Stimulated activated CD8-positive, alpha-beta memory T cell treated with anti-CD3 and anti-CD28 coated beads, Interleukin-15, amount 100 ng/mL, for 1 hour (primary cell): ENCODE measurements at places on chromosomes 7 and 10.

GRCh38 chr7:121544238-121544637 is 148.1 kb upstream of the FAM3C start:
- DNase-seq, result no peak

DNA sequence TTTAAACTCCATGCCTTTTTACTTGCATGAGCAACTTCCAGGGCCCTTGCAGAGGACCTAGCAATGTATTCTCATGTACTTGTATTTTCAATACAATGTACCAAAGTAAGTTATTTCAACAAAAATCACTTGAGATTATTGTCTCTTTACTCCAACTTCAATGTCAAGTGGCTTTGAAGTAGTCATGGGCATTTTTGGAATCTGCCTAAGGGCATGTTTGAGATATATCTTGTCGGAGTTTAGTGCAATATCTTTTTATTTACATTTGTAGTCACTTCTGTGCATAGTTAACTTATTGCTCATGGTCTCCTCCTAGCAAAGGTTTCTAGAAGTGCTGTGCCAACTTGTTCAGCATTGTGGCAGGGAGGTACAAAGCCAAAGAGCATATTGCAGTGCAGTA is 508.7 kb upstream of the SEMA3D start:
- no peak for DNase-seq

- DNase-seq, result no peak
Measured at GRCh38 chr10:104059364-104059763, 26.3 kb downstream of the COL17A1 start.

DNA sequence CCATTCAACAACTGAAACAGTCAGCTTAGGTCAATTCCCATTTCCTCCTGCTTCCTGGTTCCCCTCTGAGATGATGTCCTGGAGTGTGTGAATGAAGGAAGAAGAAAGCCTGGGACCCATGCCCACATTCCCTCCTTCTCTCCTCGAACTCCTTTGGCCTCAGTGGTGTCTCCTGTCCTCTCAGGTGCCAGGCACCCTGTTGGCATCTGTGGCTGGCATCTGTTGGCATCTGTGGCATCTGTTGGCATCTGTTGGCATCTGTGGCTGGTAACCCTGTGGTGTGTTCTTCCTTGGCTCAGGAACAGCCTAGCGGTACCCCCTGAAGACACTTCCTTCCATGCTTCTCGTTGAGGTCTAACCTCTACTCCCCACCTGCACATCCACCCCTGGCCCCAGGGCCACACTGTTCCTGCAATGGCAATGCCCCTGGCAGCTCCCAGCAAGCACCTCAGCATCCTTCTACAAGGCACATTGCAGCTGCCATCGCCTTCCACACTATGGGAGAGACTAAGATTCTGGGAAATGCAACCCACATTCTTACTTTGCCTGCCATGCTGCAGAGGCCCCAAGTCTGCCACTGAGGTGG is 114.4 kb upstream of the NEBL start:
- no peak for DNase-seq

- no peak for DNase-seq
Measured at GRCh38 chr10:87712913-87713616, 53.4 kb downstream of the PAPSS2 start.

- DNase-seq, result no peak
Measured at GRCh38 chr10:71076473-71077142, 135.8 kb upstream of the UNC5B start.

DNA sequence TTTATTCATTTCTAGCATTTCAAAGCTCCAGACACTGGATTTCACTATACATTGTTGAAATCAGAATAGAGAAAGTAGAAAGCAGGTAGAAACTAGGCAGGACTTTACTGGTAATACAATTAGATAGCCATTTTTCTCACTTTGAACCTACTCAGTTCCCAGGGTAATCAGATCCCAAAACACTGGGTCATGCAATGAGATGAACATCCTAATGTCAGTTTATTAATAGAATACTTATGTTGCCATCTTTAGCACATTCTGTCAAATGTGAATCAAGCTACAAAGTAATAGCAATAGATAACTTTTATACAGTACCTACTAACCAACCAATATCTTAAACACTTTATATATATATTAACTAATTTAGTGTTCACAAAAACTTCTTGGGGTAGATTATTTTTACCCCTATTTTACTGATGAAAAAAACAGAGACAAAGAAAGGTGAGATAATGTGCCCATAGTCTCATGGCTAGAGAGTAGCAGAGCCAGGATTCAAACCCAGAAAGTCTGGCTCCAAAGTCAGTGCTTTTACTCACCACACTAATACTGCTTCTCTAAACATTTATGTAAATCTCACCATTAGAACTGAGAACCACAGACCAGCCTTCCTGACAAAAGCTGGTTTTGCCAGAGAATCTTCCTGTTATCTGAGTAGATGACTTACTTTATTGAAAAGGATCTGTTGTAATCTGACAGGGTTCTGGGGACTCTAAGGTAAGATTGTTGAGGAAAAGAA is 153.8 kb upstream of the KAT6B start:
- no peak for DNase-seq

GRCh38 chr7:78296644-78297371 is 498.2 kb downstream of the PHTF2 start:
- no peak for DNase-seq

GRCh38 chr7:103592187-103592586 is 146.2 kb upstream of the SLC26A5 start:
- no peak for DNase-seq

DNA sequence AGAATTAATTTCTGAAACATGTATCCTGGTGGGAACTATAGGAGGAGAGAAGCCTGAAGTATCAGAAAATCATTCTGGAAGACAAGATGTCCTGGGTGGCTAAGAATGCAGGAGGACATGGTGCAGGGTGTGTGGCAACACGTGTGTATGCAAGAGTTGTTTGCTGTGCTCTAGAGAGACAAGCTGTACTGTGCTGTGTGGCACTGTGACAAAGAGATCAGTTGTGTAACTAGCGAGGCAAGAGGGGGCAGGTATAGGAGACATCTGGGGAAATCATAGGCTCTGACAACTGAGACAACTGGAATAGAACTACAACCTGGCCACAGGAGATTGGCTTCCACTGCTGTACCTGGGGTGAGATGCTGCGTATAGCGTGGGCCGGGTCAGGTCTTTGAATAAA is 9.3 kb downstream of the ITGA8 start:
- no peak for DNase-seq

GRCh38 chr10:33489501-33490176 is 155.2 kb upstream of the NRP1 start:
- DNase-seq, result no peak

DNA sequence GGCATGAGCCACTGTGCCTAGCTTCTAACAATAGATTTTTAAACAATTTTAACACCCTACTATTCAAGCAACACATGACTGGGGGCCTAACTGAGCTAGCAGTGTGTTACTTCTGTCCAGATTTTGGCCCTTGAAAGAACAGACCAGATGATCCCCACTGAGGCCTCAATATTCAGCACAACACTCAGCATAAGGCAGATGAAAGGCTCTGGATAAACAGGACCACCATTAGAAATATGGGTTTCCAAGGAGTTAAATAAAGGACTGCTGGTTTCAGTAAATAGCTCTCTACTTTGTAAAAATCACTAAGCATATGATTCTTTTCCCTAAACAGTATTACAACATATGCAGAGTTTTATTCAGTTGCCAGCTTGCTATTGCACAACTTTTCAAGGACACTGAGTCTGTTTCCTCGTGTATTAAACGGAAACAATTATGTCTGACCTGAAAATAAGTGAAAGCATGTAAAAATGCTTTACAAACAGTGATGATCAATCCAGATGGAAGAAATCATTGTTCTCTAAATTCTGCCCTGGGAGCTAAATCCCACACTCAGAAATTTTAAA is 23.8 kb upstream of the FZD1 start:
- no peak for DNase-seq

GRCh38 chr10:75649466-75649865 is 218.0 kb downstream of the LRMDA start:
- no peak for DNase-seq

GRCh38 chr10:24723386-24723787 is 300 bp downstream of the ARHGAP21 start:
- no peak for DNase-seq

DNA sequence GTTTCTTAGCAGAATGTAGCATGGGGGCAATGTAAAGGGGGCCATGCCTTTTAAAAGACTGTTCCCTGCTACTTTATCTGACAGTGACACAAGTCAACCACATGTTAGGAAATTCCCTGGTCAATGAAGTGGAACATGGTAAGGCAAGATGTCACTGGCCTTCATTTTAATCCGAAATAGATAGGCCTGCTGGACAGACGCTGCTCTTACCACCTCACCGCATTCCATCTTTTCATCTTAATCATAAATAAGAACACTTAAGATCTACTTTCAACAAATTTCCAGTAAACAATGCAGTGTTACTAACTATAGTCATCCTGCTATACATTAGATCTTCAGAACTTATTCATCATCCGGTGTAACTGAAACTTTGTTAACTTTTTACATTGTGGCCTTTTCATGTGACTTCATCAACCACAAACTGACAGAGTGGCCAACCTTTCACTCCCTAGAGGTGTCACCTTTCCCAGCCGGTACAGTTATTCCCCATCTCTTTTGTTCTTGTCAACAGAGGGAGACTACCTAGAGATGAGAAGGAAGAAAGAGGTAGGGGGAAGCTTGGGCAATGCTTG is 15.6 kb downstream of the ASB4 start:
- DNase-seq, result no peak

DNA sequence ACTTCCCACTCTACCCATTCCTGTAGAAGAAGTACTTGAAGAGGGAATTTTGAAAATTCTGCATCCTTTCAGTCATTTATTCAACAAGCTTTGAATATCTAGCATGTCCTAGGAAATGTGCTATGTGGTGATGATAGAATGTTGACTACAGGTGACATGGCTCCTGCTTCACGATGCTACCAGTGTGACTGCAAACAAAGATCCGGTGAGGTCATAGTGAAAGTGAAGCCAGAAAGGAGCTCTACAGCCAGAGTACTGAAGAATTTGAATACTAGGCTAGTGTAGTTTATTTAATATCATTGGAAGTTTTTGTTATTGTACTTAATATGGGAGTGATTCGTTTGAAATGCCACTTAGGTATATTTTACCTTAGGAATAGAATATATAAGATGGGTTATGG is 348.1 kb downstream of the TFEC start:
- no peak for DNase-seq

DNA sequence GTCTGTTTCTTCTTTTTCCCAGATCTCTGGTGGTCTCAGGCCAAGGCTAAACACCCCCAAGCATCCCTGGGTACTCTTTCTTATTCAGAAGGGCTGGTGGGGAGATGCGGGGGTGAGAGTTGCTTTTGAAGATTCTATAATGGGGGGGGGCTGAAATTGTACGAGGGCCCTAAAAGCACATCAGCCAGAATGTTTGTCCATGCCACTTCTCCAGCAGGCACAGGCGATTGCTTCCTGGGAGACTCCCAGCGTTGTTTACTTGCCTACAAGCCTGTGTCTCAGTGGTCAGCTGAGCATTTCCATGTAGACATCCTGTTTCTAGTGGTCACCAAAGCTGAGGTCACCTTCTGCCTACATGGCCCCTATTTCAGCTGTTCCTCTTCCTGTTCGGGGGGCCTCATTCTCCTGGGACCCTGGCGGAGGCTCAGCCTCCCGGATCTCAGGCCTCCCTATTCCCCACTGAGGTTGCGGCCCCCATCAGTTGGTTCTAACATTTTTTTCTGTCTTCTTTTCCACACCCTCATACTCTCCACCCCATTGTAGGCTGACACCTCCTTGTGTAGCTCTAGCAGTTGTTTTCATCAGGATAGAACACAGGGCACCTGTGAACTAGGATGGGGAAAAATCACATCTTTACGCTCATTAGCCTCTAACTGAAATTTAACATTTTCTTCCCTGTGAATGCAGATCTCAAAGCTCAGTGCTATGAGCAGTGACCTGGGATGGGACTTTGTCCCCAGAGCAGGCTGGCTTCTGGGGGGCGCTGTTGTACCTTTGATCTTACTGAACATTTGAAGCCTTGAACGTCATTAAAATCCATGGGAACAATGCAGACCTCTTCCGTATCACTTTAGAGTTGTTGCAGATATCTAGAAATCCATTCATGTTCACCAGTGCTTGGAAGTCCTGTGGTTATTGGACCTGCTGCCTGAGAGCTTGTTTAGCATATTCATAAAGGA is 286.5 kb downstream of the GLRX3 start:
- no peak for DNase-seq

DNA sequence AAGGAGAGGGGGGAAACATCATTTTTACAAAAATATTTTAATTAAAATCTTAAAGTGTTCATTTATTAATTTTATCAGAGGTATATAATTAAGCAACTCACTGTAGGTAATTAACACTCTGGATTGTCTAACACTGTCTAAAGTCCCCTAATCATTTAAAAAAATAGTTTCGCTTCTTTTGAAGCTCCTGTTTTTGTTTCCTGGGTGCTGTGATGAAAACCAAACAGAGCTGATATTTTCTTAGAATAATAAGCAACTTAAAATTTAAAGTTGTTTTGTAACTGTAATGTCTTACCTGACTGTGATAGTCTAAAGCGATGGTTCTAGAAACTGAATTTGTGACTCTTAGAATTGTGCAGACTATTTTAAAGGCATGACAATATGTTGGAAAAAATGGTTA is 961.0 kb downstream of the GATA3 start:
- no peak for DNase-seq

- DNase-seq, result no peak
Measured at GRCh38 chr7:148204639-148205304, 385.8 kb upstream of the C7orf33 start.

- no peak for DNase-seq
Measured at GRCh38 chr7:26083113-26083512, 68.9 kb upstream of the NFE2L3 start.

GRCh38 chr10:127961071-127961470 is 54.2 kb downstream of the PTPRE start:
- no peak for DNase-seq

DNA sequence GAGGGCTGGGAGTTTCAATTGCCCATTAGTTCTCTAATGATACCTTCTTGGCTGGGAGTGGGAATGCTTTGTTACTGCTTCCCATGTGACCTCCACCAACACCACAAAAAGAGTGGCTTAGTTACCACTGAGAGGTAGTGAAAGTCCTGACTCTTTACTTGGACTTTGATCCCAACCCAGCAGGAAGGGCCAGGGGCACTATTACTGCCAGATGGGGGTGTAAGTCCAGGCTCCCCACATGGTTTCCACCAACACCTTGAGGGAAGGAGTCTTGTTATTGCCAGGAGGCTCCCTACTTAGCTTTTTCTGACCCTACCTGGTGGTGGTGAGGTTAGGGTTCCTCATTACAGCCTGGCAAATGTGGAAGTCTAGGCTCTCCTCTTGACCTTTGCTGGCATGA is 11.4 kb downstream of the GGCT start:
- DNase-seq, result no peak
